Activated CD4-positive, alpha-beta T cell treated with anti-CD3 and anti-CD28 coated beads for 1 hour (primary cell): ENCODE measurements at places on chromosomes 5 and 9.

- no peak for DNase-seq
These were observed 21.7 kb upstream of the GLIS3 start for GRCh38 chr9:4321554-4321953.

- no peak for DNase-seq
These were observed 29.6 kb upstream of the SLC9A3 start for GRCh38 chr5:553874-554273.

- no peak for DNase-seq
These were observed 68.9 kb upstream of the EFNA5 start for GRCh38 chr5:107739661-107740060.

DNA sequence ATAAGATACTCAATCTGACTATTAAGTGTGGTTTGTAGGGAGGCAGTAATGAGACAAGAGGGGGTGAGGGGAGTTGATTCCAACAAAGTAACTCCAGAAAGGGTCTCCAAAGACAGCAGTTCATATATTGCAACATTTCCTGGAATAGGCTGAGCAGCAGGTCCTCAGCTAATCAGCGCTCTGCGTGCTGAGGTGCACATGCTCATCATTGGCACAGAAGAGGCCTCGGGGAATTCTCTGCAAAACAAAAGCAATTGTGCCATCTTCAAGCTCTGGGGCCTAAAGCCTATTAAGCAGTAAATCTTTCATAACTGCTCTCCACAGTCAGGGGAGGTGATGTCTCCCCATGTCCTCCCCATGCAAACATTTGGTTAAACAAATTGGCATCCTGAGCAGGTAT, 357.3 kb downstream of the SPOCK1 start:
- no peak for DNase-seq

- no peak for DNase-seq
These were observed 632.6 kb upstream of the EDIL3 start for GRCh38 chr5:85017261-85017660.

DNA sequence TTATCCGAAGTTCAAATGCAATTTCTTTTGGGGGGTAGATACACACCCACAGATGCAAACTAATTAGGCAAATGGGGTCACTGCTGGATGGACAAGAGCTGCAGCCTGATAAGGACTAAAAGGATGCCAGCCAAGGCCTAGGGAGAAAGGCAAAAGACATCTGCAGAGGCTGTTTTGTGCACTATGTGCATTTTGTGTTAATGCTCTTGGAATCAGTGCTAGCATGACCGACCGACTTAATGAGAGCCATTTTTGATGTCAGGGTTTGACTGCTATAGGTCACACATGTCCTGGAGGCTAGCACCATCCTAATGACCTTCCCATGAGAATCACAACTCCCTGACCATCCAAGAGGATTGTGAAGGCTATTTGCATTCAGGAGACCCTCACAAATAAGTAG, 34.6 kb downstream of the PLAC8L1 start:
- DNase-seq: no peak

GRCh38 chr9:626596-626995, 214.9 kb upstream of the DMRT1 start:
- no peak for DNase-seq

DNA sequence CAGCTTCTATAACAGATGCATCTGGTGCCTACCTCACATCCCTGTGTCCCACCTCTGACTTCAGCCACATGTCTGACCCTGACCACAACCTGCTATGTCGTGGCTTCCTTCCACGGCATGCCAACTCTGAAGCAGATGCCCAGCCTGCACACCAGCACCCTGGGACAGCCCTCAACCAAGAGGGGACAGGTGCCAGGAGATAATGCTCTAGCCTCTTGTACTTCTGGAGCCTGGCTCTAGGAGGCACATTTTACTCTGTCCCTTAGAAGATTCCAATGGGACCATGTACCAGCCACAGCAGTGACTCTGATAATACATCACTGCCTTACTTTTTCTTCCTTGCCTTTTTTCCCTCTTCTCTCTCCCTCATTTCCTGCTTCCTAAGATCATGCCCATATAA, 51.4 kb downstream of the EBF1 start:
- DNase-seq: no peak

DNA sequence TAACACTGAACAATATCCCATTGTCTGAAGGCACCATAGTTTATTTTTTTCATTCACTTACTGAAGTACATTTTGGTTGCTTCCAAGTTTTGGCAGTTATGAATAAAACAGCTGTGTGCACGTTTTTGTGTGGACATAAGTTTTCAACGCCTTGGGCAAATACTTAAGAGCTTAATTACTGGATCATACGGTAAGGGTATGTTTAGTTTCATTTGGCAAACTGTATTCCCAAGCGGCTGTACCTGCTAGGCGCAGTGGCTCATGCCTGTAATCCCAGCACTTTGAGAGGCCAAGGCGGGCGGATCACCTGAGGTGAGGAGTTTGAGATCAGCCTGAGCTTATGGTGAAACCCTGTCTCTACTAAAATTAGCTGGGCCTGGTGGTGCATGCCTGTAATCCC, 63.7 kb upstream of the FAM120A start:
- DNase-seq: no peak

DNA sequence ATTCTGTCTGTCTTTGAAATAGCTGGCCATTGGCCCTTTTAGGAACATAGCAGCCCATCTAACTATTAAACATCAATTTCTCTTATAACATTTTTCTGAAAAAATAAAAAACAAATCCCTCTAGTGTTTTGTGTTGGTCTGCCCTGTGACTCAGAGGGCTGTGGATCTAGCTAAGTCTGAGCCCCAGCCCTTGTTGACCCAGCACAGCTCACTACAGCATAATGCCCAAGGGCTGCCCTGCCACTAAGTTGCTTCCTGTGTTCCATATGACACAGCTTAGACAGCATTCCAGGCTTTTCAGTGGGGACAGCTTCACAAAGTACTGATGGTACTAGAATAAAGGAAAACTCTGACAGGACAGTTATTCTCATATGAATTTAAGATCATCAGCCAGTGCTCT, 136.0 kb downstream of the SCAMP1 start:
- DNase-seq: no peak

DNA sequence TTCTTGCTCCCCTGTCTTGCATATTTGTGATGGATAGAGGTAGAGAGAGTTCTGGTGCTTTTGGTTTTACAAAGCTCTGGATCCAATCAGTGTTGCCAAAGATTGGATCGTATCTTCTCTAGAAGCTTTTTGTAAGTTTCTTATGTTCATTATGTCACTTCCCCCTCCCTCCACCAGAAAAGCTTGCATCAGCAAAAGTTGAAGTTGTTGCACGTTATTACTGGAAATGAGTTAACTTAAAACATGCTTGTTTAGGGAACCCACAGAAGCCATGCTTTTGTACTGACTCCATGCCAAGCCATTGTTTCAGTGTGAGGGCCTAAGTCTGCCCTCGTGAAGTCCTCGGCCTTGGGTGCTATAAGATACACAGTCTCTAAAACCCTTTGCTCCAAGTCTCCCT, 186.5 kb downstream of the ERCC6L2 start:
- DNase-seq: no peak

DNA sequence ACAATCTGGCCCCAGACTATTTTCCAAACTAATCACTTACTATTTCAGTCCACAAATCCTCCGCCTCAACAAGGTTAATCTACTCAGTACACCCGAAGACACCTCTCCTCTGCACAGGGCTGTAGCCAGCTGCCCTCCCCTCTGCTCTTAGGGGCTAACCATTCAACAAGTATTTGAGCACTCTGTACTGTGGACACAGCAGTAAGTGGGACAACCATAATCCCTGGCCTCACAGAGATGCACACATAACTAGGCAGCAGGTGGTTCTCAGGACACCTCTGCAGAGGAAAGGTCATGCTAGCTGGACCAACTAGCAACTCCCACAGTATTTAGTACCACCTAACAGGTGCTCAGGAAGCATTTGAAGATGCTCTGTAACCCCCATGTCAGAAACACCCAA, 5.5 kb downstream of the CAMSAP1 start:
- DNase-seq: no peak

DNA sequence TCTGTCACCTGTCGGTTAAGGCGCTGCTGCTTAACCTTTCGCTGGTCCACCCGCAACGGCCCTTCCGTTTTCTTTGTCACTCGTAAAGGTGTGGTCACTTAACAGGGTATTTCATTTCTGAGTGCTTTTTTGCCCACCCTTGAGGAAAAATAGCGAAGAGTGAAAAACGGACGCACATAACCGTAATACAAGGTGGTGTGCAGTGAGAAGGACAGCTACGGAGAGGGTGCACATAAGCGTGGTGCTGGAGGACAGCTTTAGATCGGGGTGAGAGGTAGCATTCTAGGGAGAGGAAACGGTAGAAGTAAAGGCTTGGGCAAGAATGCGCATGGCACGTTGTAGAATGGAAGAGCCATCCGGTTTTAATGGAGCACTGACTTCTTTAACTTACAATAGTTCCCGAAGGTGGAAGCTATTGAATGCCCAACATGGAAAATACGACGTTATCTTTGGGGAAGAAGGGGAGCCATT, 761 bp downstream of the CCT5 start:
- DNase-seq: no peak

- no peak for DNase-seq
These were observed 155.1 kb downstream of the AGTPBP1 start for GRCh38 chr9:85586684-85587083.

GRCh38 chr5:73947906-73948640, 322.1 kb downstream of the ARHGEF28 start:
- DNase-seq: no peak

- DNase-seq: no peak
These were observed 103.4 kb downstream of the OTULIN start for GRCh38 chr5:14767735-14768507.

GRCh38 chr5:1868886-1869475, 13.7 kb downstream of the IRX4 start:
- DNase-seq: no peak

- DNase-seq: no peak
These were observed 224.5 kb upstream of the TUT7 start for GRCh38 chr9:86578722-86579121.

DNA sequence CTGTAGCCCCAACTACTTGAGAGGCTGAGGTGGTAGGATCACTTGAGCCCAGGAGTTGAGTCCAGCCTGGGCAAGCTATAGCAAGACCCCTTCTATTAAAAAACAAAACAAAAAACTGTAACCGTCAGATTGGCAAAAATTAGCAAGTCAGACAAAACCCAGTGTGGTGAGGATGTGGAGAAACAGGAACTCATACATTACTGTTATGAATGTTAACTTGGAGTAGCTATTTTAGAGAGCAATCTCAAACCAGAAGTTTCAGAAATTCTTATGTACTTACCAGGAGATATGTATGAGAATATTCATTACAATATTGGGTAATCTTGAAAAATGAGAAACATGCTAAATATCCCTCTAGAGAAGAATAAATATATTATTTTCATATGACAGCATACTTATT, 120.3 kb downstream of the INVS start:
- no peak for DNase-seq

DNA sequence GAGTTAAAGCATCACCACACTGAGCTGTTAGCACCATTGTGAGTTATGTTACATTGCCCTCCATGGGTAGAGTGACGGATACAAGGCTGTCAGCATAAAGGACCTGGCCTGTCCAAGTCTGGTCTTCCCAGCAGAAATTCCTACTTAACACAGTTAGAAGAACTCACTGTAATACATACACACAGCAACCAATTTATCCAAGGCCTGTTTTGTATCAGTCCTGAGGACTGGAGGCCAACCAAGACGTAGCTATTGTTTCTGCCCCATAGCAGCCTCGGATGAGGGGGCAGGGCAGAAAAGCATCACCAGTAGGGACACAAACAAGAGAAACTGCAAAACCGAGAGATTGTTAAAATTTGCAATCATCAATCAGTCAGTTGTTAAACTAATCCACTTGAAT, 66.0 kb upstream of the CKMT2 start:
- no peak for DNase-seq

DNA sequence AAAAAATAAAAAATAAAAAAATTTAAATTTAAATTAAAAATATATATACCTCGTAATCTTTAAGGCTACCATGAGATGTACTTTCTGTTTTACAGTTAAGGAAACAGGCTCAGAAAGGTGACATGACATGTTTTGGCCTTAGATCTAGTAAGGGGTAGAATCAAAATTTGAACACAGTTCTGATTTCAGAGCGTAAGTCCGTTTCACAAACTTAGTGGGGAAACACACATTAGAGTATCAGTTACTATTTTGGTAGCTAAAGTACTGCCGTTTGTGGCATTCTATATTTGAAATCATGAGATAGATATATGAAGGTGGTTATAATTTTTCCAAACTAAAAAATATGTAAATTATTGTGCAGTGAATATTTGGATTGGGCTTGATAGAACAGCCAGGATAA, 186.2 kb downstream of the DENND1A start:
- no peak for DNase-seq

DNA sequence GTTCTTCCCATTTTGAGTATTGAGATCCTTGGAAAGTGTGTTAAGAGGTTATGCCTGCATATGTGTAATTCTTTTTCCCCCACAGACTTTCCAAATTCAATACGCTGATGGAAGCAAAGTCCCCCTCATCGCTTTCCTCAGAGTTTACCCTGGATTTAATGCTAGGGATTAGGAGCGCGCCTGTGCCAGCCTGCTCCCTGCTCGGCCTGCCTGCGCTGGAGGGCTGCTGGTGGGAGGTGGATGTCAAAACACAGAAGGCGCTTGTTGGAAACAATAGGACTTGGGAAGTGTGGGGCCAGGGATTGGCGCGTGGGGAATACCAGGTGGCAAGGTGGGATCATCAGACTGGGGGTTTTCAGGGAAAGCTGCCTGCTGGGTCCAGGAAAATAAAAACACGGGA, 39.8 kb upstream of the PTCH1 start:
- DNase-seq: no peak

GRCh38 chr9:129562514-129562913, 58.4 kb downstream of the C9orf50 start:
- no peak for DNase-seq

GRCh38 chr9:97575673-97576200, 57.4 kb downstream of the TSTD2 start:
- no peak for DNase-seq

- DNase-seq: no peak
These were observed 361.8 kb downstream of the ELAVL2 start for GRCh38 chr9:23464275-23464674.

GRCh38 chr9:106717686-106718085, 145.3 kb upstream of the ZNF462 start:
- DNase-seq: no peak

DNA sequence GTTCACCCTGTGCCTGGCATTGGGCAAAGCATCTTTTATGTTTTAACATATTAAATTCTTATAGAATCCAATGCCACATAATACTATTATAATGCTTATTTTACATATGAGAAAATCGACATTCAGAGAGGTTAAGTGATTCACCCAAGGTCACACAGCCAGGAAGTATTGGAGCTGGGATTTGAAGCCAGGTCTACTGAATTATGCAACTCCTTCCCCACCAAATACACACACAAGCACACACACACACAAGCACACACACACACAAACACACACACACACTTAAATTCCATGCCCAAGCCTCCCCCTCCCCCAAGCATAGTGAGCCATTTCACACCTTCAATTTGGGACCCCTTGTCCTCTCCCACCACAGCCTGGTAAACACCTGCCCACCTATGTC, 37.4 kb downstream of the UBE2QL1 start:
- DNase-seq: no peak
